ENCODE measurements at places on chromosomes 3 and 15. TPM values are rescaled to one million over a fixed set of nuclear protein-coding genes. Genes with fewer than 3 reads are reported as not detected.

Gene KLHL6
- 26.6 TPM for total RNA-seq

Gene CNTN3
- total RNA-seq: not detected

DNA sequence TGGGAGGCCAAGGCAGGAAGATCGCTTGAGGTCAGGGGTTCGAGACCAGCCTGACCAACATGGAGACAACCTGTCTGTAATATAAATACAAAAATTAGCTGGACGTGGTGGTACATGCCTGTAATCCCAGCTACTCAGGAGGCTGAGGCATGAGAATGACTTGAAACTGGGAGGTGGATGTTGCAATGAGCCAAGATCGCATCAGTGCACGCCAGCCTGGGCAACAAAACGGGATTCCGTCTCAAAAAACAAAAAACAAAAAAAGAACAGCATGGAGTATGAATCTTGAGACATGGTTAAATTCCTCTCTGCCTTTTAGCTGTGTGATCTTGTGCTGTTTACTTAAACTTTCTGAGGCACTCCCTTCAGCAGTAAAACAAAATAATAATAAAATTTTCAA, 244.9 kb downstream of the FGF12 start:
- no peak for DNase-seq

DNA sequence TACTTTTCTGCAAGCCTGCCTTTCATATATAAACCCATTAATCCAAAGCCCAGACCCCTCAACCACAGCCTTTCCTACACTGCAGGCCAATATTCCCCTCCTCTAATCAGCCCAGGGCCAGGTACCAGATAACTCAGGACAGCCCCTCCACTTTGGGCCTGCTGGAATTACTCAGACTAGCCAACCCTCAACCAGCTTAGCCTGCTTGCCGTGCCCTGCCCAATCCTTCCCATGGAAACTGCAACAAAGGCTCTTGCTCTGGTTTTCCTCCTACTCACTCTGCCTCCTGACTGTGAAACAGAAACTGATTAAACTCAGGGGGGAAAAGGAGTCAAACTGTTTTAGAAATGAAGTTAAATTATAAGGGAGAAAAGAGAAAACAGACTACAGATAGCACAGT, 248.1 kb downstream of the KLF13 start:
- DNase-seq: no peak

Gene ARL13B
- 10.5 TPM for total RNA-seq

Gene SPTBN5
- 0.19 TPM for total RNA-seq

- DNase-seq: no peak
Measured at GRCh38 chr15:62994975-62995681, 47.4 kb upstream of the TPM1 start.

DNA sequence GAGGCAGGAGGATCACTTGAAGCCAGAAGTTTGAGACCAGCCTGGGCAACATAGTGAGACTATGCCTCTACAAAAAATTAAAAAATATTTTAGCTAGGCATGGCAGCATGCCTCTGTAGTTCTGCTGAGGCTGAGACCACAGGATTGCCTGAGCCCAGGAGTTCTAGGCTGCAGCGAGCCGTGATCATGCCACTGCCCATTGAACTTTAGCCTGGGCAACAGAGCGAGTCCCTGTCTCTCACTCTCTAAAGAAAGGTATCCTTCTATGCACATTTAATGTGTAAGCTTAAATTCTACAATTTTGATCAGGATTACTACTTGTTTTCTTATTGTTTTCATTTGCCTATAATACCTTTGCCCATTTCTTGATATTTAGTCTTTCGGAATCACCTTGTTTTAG, 26.8 kb downstream of the GALK2 start:
- no peak for DNase-seq

Gene HYAL1
- 0.35 TPM for total RNA-seq

GRCh38 chr3:178754852-178755510, 218.7 kb downstream of the KCNMB2 start:
- no peak for DNase-seq

GRCh38 chr3:11477407-11477911, 166.3 kb downstream of the VGLL4 start:
- DNase-seq: no peak

GRCh38 chr3:127440384-127440783, 150.1 kb downstream of the TPRA1 start:
- no peak for DNase-seq

DNA sequence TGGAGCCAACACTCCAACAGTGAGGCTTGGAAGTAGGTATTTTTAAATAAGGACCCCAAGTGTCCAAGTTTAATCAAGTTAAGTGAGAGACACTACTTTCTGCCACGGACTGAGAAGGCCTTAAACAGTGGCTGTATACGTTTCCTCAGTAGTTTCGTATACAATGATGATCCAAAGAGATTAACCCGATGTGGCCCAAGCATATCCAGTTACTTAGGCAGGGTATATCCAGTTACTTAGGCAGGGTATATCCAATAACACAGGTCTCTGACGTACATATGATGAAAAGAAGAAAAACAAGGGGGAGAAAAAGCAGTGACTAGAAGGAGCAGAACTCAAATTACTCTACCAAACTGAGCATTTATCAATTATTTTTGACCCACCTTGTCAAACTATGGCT, 591.4 kb downstream of the FOXP1 start:
- no peak for DNase-seq

DNA sequence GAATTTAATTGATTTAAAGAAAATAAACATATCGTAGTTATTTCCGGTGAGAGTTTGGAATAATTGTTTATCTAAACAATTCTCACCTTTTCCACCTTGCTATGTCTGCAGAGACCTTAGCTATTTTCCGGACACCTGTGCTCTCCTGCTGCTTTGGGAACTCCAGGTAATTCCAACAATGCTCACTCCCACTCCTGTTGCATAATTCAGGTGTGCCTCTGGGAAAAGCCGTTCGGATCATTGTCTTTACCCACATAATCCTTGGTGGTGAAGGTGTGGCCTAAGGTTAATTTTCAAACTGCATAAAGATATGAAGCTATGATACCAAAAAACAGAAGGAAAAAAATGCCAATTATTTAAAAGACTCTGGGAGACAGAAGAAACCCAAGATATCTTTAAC, 59.4 kb downstream of the LDHAL6B start:
- DNase-seq: no peak

Gene TRAT1
- total RNA-seq: 12.3 TPM

Gene SCAMP2
- total RNA-seq: 57.5 TPM

DNA sequence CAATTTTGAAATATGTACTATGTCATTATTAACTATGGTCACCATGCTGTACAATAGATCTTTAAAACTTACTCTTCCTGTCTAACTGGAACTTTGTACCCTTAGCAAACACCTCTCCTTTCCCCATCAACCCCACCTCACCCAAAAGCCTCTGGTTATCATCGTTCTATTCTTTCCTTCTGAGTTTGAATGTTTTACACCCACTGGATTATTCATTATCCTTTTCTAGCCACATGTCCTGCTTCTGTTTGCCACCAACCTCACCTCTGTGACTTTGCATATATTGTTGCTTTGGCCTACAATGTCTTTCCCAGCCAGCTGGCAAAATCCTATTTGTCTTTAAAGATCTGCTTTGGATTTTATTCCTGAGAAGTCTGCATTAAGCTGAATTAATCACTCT, 102.6 kb upstream of the TSPAN3 start:
- no peak for DNase-seq

DNA sequence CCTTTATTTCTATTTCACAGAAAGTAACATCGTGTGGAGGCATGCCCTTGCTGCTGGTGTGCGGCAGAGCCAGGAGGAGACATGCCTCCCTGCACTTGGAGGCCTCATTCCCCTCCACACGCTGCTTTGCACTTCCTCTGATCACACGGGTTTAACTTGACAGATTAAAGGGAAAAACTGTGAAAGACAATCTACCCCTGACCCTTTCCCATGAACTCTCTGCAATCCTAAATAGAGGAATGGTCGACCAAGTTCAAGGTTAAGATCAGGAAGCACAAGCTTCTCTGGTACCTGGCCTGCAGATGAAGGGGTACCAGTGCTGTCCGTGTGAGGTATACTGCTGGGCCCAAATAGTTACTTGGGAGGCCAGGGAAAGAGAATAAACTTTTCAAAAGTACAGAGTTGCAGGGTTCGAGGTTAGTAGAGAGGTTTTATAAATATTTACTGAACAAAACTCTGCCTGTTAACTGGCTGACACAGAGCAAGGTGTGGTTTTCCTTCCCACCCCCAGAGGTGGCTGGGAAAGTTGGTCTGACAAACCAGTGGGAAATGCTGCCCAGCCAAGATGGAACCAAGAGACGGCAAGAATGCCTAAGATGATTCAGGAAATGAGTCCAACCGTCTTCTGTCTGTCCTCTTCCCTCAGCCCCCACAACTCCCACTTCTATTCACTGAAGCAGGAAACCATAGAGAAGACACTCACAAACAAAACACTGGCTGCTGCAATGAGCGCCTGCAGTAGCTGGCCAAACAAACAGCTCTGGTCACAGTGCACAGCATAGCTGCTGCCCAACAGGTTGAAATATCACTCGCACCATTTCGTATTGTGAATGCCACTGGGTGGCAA, 79.6 kb downstream of the IGF2BP2 start:
- DNase-seq: no peak

Gene PAK6
- total RNA-seq: 0.35 TPM

DNA sequence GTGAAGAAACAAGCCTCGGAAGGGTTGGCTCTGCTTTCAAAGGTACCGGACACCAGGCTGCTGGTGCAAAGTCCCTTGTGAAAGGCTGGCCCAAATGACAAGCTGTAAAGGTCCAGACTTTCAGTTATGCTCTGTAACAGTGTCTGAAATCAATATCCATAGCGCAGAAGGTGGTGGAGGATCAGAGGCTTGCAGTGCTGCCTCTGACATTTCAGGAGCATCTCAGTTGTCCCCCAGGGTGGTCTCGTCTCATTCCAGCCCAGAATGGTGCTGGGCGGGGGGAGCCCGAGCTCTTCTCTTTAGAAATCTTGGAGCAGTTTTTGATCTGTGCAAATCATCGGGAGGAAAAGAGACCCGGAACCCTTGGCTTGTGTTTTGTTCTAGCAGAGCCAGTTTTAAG, 402.3 kb upstream of the RGMA start:
- DNase-seq: no peak
